ENCODE measurements at places on chromosomes 3 and 15. TPM values are rescaled to one million over a fixed set of nuclear protein-coding genes. Genes with fewer than 3 reads are reported as not detected.

GRCh38 chr3:50274371-50275104, 4.3 kb upstream of the LSMEM2 start:
- peak; percentile 77 for DNase-seq

GRCh38 chr3:158845765-158846350, 44.0 kb downstream of the MFSD1 start:
- no peak for DNase-seq

DNA sequence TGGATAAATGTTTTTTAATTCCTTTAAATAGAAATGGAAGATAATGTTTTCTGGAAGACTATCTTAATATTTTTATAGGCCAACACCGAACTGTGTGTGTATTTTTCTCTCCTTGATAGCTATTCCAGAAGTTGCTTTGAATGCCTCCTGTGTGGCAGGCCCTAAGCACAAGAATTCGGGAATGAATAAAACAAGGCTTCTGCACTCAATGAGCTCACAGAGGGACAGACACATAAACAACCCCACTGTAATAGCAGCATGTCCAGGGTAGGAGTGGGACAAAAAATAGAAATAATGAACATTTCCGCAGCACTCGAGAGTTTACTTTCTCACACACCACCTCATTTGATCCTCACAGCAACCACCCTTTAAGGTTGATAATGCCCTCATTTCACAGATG, 18.0 kb downstream of the SRGAP3 start:
- DNase-seq: no peak

GRCh38 chr3:16468002-16468335, 45.5 kb downstream of the RFTN1 start:
- no peak for DNase-seq

GRCh38 chr15:48367483-48367882, 36.3 kb downstream of the DUT start:
- DNase-seq: no peak

GRCh38 chr3:58837856-58838255, 171.3 kb upstream of the FAM3D start:
- no peak for DNase-seq

- no peak for DNase-seq
Measured at GRCh38 chr3:168467115-168467714, 371.5 kb upstream of the GOLIM4 start.

Gene PPARG
- 7.4 TPM for total RNA-seq

Gene ITGA11
- total RNA-seq: 0.88 TPM

Gene HRH1
- 0.50 TPM for total RNA-seq

Data from left lobe of liver (tissue), 2 donors.